NCI-H2081 (cell line): ENCODE measurements at places on chromosomes 11 and 22.

- no peak for DNase-seq
These were observed 14.1 kb downstream of the CAPRIN1 start for GRCh38 chr11:34065505-34066203.

DNA sequence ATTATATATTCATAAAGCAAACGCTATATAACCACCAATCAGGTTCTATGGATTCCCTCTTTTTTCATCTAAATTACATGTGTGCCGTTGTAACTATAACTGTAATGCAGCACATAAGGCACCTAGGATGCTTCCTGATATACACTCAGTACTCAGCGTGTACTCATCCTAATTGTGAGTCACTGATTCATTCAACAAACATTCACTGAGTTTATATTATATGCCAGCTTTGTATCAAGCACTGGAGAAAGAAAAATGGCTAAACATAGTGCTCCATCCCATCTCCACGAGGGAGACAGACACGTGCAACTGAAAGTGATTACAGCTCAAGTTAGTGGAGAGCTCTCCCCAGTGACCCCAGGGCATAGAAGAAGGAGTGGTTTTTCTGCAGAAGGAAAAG is 49.9 kb upstream of the SYN3 start:
- no peak for DNase-seq

DNA sequence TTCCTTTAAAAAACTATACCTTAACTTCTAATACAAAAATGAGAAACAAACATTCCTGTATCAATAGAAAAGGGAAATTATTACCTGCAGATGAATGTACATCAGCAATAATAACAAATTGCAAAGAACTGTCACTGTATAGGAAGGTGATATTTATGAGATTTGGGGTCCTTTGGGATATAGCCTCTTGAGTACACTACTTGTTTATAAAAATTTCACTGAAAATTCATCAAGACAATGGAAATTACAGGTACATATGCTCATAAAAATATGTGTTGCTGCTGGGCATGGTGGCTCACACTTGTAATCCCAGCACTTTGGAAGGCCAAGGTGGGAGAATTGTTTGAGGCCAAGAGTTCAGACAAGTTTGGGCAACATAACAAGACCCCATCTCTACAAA is 34.0 kb upstream of the OR5P2 start:
- no peak for DNase-seq

- DNase-seq: no peak
These were observed 11.4 kb downstream of the ATG16L2 start for GRCh38 chr11:72825661-72826060.

- DNase-seq: no peak
These were observed 75.2 kb upstream of the KIRREL3 start for GRCh38 chr11:127075758-127076157.

DNA sequence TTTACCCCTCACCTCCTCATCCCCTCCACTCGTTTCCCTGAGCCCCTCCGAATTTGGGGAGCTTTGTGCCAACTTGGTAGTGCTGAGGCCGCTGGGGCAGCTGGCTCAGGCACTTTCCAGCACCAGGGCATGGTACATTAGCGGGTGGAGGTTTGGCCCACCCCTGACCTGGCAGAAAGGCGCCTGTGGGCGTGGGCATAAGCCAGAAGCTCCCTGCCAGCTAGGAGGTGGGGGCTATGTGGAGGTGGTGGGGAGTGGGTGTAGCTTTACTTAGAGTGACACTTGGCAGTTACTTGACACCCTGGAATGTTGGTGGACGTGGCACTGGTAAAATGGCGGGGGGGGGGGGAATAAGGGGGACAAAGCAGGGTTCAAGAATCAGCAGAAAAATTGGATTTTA is 10.3 kb upstream of the IGF2 start:
- DNase-seq: no peak

- DNase-seq: no peak
These were observed 77.9 kb upstream of the OR5AK2 start for GRCh38 chr11:56910785-56911184.

DNA sequence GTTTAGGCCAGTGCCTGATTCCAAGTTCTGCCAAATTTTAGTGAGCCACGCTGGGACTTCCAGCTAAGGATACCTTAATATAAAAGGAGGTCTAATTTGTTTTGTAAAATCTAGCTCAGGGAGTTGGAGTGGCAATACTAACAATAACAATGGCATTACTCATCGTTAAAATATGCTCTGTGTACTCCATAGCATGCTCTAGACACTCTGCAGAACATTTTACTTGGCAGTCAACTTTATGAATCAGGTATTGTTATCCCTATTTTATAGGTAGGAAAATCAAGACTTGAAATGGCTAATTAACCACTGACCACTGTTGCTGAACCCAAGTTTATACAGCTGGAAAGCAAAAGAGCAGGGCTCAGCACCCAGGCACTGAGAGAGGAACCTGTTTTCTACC is 485.0 kb upstream of the KIRREL3 start:
- DNase-seq: no peak

DNA sequence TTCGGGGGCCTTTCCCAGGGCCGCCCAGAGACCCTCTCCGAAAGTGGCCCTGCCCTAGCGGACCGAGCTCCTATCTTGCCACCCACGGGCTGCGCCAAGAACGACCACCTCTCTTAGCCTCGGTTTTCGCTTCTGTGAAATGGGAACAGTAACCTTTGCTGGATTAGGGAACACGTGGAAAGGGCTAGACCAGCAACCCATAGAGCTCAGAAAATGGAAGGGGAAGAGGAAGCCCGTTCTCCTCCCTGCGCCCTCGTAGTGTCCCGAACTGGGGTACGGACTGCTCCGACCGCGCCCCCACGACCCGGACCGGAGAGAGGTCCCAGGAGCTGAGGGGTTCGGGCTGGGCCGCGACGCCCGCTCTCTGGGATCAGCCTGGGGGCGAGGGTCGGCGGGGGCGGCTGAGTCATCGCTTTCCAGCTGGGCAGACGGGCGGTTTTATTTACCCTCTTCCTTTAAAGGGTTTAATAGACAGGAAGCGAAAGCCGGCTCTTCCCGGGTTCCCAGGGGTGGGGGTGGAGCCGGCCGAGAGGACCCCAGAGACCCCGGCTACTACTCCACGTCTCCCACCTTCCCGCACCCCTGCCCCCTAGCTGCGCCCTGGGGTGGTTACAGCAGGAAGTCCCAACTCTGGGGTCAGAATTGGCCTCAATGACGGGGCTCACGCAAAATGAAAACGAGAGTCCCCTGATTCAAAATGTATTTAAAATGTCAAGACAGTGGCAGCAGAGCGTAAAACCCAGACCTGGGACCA is 907 bp upstream of the PHLDA2 start:
- peak; percentile 14 for DNase-seq

GRCh38 chr22:37039466-37039865 is 12.1 kb upstream of the KCTD17 start:
- DNase-seq: no peak

GRCh38 chr11:129191649-129192048 is 476 bp downstream of the ARHGAP32 start:
- no peak for DNase-seq

- no peak for DNase-seq
These were observed 123.3 kb downstream of the METTL15 start for GRCh38 chr11:28231475-28231874.

DNA sequence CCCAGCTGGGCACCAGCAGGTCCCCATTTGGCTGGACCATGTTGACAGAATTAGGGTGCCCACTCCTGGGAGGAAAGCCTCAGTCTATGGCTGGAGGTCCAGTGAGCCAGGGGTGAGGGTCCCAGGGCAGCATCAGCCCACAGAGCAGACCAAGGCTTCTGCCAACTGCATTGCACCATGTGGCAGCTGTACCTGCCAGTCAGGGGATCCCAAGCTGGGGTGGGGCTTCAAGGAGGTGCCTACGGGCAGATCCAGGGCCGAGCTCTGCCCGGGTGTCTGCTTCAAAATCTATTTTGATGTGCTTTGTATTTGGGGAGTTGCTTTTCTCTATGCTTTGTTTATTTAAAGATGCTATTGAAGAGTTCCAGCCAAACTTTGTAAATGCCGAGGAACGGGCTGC is 10.4 kb downstream of the GP1BB start:
- DNase-seq: no peak

GRCh38 chr11:58577555-58578135 is 1.2 kb upstream of the ZFP91 start:
- peak; percentile 28 for DNase-seq

DNA sequence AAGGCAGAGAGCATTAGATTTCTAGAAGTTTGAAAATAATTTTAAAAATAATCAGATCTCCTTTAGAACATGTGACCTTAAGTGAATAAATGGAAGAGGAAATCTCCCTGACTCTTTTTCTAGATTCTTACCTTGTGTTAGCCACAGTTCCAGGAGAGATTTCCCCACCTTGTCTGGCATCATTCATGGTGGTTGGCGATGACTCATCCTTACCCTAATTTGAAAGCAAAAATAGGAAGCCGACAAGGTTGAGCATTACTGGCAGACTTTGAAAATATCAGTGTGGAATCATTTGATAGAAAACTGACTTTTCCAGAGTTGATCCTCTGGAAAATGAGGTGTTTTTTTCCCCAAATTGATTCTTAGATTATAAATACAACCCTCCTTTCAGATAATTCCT is 48.1 kb downstream of the CNTN5 start:
- DNase-seq: peak; percentile 8

DNA sequence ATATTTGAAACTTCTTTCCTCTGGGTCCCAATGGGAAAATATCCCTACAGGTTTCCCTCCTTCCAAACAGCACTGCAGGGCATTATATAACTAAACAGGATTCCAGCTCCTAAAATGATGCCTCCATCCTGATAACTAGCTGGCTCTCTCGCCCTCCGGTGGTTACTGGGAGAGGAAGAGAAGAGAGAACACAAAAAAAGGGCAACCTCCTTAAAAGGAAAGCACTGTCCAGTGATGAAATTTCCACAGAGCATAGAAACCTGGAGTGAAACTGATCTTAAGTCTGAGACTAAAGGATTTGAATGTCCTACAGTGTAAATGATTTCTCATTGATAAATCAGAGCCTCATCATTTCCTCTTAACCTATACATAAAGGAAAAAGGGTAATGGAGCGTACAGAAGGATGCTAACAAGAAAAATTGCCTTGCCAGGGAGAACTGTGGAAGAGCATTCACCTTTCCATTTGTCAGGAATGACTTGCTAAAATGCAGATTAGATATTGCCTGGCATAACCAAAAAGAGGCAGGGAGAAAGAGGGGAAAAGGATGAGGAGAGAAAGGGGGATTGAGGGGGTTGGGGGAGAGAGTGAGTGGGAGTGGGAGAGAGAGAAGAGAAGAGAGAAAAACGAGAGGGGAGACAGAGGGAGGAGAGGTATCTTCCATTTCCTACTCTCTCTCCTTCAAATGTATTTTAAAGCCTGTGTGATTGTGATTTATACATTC is 121.3 kb downstream of the APOL5 start:
- peak; percentile 48 for DNase-seq
